ENCODE measurements at places on chromosomes 12 and 14.

DNA sequence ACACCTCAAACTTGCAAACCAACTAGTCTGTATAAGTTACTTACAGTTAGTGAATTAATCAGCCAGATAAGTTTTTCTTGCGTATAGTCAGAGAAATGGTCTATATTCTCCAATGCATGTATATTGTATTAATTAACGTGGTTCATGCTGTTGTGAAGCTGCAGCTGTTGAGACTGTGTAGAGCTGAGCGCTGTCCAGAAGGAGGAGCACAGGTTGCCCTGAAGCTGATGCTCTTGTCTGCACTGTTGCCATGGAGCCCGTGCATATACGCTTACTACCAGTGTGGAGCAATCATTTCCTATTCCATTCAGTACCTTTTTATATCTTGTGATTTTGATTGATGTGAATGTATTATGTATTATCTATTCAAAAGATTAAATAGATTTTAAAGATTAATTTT lies 74.3 kb upstream of the ARID2 start:
- no peak for DNase-seq

- no peak for DNase-seq
Observed at GRCh38 chr12:1481326-1481725, 113.1 kb downstream of the FBXL14 start.

- DNase-seq = no peak
Observed at GRCh38 chr12:40223646-40224045, 1.2 kb upstream of the LRRK2 start.

GRCh38 chr12:82325540-82326336 lies 32.4 kb downstream of the CCDC59 start:
- DNase-seq = no peak

GRCh38 chr12:47799357-47799955 lies 20.2 kb downstream of the HDAC7 start:
- peak; percentile 91 for DNase-seq

DNA sequence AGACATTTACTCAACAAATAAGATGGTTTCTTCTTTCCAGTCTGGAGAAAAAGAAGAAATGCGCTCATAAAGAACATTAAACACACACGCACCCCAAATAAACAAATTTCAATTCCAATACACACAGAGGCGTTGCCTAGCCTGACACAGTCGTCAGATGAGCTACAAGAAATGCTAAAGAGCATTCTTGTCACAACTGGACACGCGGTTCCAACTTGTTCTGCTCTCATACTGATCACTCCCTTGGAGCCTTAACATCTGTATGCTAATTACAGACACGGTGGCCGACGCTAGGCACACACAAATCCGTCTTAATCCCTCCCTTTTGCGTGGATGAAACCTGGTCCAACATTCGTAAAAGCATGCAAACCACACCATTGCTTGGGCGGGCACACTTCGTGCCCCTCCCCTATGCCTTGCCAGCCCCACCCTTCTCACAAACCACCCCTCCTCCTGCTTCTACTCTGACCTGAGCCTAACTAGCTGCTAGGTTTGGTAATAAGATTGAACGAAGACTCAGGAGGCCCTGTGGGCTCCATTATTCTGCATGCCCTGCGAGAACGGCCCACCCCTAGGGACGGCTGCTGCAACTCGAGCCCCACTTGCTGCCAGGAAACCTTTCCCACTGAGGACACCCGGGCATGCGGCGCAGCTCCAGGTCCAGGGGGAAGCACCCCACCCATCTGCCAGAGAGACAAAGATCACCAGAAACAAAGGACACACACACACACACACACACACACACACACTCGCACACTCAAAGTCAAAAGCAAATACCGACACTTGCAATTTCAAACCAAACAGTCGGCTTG lies 1.2 kb downstream of the KCNK10 start:
- DNase-seq = no peak

GRCh38 chr12:78316136-78316535 lies 485.4 kb downstream of the NAV3 start:
- no peak for DNase-seq

DNA sequence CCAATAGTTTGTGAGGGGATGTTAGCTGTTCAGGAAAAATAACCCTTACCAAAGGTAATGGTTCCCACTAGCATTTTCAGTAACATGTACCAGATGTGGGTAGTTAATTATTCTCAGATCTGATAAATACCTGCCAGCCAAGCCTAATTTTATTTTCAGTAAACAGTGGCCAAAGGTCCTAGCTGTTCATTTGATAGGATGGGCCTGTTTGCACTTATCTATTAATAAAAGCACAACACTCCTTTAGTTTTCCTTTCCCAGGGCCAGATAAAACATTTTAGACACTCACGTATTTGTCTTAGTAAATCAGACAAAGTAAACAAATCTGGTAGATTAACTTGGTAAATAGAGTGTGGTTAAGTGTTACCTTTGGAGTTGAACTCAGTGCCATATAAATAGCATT lies 345.1 kb downstream of the RAD51B start:
- DNase-seq = no peak

DNA sequence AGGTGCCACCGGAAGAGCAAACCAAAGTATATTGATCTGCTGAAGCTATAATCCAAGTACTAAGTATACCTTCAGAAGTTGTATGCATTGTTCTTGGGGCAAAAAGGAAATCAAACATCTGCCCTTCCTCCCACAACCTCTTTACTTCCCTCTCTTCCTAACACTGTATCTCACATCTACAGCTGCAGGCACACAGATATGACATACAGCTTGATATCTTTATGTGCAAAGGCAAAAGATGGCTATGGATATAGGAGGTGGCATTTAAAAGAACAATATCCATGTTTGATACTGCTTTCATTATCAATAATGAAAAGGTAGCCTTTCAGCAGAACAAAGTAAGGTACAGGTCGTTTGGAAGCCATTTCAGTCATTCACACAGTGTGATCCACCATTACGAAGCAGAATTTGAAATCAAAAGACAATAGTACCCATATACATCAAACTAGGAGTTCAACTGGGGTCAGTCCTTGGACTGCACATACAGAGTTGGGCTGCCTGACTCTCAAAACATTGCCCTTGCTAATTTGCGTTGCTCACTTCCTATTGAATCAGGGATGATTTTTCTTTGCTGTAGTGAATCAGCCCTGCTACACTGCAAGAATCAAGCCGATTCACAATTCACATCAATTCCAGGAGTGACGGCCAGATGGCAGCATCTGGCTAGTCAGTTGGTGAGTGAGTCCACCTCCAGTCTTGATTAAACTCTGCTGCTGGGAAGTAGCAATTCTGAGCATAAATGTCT lies 8.9 kb downstream of the ANG start:
- no peak for DNase-seq

- DNase-seq = no peak
Observed at GRCh38 chr12:24721191-24721590, 227.7 kb downstream of the BCAT1 start.

DNA sequence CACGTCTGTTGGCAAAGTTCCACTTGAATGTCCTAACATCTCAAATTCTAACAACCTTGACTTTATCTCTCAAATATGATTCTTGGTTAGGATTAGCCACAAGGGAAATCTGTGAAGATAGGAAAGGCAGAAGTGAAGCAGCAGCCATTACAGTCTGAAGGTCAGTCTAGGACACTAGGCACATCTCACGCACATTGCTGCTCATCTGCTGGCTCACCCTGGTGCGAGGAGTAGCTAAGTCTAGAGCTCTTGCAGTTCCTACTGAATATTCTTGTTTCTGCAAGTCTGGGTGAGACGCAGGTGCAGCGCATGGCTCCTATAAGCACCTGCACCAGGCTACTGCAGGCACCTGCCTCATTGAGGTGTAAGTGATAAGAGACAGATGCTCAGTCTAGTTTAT lies 6.4 kb upstream of the SLC25A3 start:
- DNase-seq = no peak

DNA sequence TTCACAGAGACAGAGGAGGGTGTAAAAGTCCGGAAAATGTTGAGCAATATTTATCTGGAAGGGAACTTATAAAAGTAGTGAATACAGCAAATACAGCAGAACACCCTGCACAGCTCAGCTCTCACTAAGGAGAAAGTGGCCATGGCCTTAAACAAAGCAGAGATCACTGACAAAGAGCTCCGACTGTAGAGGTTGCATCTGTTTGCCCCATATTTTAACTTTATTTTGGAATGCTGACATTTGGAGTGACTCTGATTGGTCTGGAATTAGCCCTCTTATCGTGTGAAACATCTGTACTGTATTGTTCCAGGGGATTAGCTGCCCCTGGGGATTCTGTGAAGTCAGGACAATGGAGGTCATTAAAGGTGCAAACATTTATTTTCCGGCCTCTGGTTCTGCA lies 1275.7 kb upstream of the FLRT2 start:
- DNase-seq = no peak

DNA sequence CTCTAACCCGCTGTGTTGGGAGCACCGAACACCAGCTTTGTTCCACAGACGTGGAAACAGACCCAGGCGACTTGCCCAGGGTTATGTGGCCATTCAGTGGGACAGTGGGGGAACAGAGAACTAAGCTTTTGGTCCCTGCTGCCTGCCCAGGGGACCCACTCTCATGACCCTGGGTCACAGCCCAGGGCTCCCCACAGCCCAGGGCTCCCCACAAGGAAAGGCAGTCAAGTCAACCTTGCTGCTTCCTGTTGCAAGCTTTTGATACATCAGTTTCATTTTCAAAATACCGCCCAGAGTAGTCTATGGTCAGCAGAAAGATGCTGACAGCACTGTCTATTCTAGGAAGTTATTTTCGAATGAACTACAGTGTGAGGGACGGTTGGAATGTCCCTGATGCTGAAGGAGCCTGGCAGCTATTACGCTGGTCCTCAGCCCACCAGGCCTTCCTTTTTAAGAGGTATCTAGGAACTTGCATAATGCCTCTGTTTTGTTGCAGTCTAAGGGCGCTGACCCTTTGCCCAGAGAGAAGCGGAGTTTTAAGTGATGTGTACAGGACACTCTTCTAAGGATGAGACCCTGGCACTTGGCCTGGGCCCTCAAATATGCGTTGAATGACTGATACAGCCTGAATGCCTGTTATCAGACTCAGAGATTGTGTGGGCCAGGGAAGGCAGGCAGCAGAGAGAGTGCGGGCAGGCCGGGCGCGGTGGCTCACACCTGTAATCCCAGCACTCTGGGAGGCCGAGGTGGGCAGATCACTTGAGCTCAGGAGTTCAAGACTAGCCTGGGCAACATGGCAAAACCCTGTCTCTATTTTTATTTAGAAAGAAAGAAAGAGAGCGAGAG lies 12.6 kb upstream of the TTC7B start:
- no peak for DNase-seq

GRCh38 chr12:95371571-95371970 lies 102.4 kb upstream of the METAP2 start:
- DNase-seq = no peak

DNA sequence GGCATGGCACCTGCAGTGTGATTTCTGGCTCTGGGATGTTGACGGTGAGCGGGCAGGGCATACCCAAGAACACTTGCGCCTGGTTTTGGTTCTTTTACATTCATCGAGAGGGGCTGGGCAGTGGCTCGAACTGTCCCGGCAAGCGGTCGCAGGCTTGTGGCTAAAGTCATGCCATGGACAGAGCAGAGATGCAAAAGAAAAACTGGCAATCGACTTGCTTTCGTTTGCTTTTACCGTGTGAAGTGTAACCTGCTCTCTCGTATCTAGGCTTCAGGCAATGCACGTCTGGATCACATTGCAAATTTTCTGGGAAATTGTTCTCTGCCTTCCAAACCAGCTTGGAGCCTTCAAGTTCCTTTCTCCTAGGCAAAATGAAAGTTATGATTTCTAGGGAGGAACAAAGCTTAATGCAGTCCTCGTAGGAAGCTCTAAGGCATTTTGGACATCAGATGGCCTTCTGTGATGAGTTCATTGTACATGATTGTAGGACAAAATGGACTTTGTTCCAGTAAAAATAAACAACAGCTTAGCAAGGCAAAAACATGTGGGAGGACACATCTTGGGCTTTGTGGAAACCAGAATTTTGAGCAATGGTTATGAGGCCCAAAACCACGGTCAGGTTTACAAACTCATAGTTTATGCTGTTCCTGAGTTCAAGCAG lies 18.3 kb downstream of the ADGRD1 start:
- DNase-seq = no peak

GRCh38 chr12:127411166-127411915 lies 855.6 kb upstream of the TMEM132C start:
- no peak for DNase-seq

GRCh38 chr12:41908206-41908605 lies 236.5 kb downstream of the GXYLT1 start:
- no peak for DNase-seq

DNA sequence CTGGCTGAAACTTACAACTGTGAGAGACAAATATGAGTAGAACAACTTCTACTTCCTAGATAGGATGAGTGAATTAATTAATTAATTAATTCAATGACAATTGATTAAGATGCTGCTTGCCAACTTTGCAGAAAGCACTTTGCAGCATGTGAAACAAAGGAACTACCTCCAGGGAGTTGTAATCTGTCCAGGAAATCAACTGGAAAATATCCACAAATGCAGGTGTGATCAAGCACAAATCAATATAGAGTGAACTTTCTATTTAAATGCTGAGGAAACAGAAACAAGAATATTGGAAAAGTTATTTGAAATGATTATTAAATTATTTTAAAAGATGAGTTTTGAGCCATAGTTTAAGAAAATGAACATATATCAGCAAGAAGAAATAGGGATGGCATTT lies 163.9 kb upstream of the ARID2 start:
- DNase-seq = no peak

DNA sequence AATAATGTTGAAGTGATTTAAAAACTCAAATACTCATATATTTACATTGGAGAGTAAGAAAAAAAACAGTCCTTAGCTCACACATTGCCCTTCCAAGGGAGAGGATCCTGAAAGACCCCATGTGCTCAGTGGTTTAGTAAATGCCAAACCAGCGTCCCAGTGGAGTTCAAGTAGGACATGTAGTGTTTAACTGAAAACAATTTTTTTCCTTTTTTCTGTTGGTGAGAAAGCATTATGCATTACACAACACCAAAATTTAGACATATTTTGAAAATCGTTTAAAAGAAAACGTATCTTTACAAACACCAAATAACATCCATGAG lies 33.6 kb downstream of the UBR7 start:
- no peak for DNase-seq

GRCh38 chr12:27367078-27367477 lies 34.4 kb downstream of the BMAL2 start:
- no peak for DNase-seq

DNA sequence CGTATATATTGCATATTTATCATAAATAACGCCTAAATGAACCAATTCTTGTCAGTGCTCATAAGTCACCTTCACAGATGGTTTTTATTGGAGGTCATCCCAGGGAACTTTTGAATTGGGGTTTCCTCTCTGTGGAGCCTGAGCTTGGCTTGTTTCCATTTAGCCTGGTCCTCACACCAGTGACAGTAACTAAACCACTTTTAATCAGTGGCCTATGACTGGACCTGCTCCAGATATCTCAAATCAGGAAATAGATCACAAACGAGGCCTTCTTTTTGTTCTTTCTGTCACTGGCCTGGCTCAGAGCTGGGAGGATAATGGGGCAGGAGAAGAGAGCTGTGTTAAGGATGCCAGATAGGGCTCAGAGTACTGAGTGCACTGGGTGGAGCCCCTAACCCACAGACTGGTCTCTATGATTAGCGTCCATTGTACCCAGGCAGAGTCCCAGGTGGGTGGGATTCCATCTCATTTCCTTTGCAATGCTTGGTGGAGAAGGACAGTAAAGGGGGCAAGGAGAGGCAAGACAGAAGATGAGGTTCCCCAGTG lies 92.4 kb downstream of the NUAK1 start:
- no peak for DNase-seq
